Spinal cord (tissue), 10 donors: ENCODE measurements at places on chromosomes 3 and 15. TPM values are rescaled to one million over a fixed set of nuclear protein-coding genes. Genes with fewer than 3 reads are reported as not detected.

DNA sequence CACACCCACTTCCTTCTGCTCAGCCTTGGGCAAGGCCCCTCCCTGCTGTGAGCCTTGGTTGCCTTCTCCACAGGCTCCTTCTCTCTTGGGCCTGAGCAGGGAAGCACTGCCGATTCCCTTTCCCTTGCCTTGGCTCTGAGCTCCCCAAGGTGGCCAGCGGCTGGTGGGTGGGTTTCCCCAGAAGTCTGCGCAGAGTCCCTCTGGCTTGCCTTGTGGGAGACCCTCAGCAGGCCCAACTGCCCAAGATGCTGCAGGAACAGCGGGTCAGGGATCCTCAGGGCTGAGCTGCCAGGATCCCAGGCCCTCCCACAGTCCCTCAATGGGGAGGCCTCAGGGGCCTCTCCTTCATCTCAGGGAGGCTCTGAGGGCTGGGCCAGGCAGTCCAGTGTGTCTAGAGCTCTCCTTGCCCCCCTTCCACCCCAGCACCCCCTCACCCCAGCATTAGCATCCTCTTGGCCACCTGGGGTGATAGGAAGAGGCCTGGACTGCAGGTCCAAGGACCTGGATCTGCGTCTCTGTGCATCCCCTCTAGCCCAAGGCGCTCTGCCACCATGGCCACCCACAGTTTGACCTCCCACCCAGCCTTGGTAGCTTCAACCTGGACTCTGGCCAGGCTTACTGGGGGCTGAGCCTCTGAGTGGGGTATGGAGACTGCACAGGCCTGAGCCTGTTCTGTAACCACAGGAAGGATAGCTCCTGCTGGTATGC lies 68.6 kb downstream of the EXOG start:
- no peak overlapping the region for H3K27ac ChIP-seq
- no peak for DNase-seq
- no peaks in the 10 kb centered on the region for H3K27me3 ChIP-seq
- H3K4me3 ChIP-seq = no peak overlapping the region
- H3K36me3 ChIP-seq = peaks cover 3% of the 10 kb centered on the region

DNA sequence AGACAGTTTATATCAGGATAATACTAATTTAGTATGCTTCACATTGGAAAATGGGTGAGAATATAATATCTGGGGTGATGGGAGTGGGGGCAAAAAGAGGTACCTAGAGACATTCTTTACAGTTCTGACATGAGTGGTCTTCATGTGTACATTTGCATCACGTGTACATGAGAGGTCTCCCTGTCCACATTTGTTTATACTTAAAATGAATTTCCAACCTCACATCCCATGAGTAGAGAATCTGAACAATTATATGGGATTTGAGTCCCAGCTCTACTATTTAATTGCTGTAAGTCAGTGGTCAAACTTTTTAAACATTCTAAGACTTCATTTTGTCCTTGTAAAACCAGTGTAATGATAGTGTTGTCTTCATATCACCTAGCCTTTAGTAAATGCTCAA lies 408.4 kb downstream of the NAALADL2 start:
- DNase-seq = no peak
- no peaks in the 10 kb centered on the region for H3K4me1 ChIP-seq
- H3K36me3 ChIP-seq = no peaks in the 10 kb centered on the region
- no peaks in the 10 kb centered on the region for H3K27me3 ChIP-seq

GRCh38 chr15:69610277-69610676 lies 157.7 kb downstream of the RPLP1 start:
- peaks cover 5% of the 10 kb centered on the region for H3K27me3 ChIP-seq
- DNase-seq = no peak
- H3K36me3 ChIP-seq = no peaks in the 10 kb centered on the region
- peaks cover 3% of the 10 kb centered on the region for H3K4me1 ChIP-seq
- no peak overlapping the region for H3K27ac ChIP-seq

NCKIPSD gene
- 17.9 TPM for total RNA-seq

DNA sequence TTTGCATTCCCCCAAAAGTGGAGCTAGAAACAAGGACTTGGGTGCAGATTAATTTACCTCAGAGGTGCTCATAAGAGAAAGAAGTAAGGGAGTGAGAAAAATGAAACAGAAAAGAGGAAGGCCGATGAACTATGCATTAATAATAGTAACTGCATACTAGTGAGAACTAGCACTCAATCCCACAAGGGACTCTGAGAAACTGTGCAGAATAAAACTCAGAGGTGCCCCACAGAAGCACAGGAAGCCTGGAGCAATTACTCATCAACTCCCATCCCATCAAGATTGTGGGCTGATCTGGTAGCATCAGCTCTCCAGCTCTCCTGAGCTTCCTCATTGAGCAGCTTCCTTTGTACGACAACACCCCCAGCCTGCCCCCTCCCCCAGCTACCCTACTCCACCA lies 50.8 kb downstream of the CLDN18 start:
- no peak overlapping the region for H3K27ac ChIP-seq
- H3K4me3 ChIP-seq = no peak overlapping the region

MED12L gene
- total RNA-seq = 12.5 TPM
